MCF 10A (cell line): ENCODE measurements at places on chromosomes 3 and 15. TPM values are rescaled to one million over a fixed set of nuclear protein-coding genes. Genes with fewer than 3 reads are reported as not detected.

The ISG20 gene
- total RNA-seq = 9.7 and 20.0 TPM in 2 replicates

DNA sequence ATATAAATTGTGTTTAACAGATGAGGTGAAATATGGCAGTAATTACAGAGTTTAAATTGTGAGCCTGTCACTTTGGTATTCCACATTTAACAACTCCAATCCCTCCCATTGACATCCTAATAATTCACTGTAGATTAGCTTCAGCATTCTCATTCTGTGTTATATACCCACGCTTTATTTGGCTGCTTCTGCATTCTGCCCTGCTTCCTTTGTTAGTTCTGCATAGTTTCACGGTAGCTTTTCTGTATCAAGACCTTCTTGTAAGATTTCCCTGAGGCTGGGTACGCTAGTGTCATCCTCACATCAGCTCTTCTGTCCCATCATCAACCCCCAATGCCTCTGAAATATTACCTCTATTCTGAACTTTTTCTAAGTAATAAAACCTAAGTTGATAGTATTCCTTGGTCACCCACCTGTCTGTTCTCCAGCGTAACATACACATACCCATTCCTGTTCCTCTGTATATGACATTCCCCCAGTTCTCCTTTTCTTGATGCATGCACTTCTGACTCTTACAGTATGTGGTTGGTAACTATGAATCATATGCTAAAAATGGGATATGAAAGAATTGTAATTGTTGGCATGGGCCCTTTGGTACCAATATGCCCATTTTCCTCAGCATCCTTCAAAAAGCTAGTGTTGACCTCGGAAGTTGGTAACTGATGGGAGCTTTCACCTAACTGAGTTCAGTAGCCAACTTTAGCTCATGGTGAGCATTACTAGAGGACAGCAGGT, 171.2 kb downstream of the KLHL25 start:
- peaks cover 17% of the 10 kb centered on the region for H3K4me1 ChIP-seq
- no peak for DNase-seq
- no peaks in the 10 kb centered on the region for H3K27me3 ChIP-seq

- H3K36me3 ChIP-seq = no peaks in the 10 kb centered on the region
- no peak overlapping the region for H3K4me3 ChIP-seq
- peaks cover 20% of the 10 kb centered on the region for H3K27me3 ChIP-seq
- H3K4me1 ChIP-seq = no peaks in the 10 kb centered on the region
- no peak for DNase-seq
Observed at GRCh38 chr3:8651418-8652323, 7.1 kb upstream of the SSUH2 start.

The IL17RE gene
- 5.0 and 5.5 TPM in 2 replicates for total RNA-seq

DNA sequence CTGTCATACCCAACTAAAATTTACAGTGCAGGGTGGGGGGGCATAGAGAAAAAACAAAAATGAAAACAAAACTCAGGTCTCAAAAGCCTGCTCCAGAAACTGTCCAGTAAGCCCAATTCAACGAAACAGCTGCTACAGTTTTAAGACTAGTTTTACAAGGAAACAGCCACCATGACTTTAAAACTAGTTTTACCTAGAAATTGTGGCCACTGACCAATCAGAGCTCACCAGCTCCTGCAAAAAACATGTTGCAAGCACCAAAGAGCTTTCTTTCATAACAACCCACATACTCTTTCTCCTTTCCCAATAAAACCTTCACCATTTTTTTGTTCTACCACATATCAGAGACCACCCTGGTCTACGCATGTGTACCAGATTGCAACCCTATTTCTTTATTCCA, 7.3 kb upstream of the CFAP91 start:
- H3K27me3 ChIP-seq = no peaks in the 10 kb centered on the region
- H3K27ac ChIP-seq = no peak overlapping the region
- no peaks in the 10 kb centered on the region for H3K36me3 ChIP-seq

DNA sequence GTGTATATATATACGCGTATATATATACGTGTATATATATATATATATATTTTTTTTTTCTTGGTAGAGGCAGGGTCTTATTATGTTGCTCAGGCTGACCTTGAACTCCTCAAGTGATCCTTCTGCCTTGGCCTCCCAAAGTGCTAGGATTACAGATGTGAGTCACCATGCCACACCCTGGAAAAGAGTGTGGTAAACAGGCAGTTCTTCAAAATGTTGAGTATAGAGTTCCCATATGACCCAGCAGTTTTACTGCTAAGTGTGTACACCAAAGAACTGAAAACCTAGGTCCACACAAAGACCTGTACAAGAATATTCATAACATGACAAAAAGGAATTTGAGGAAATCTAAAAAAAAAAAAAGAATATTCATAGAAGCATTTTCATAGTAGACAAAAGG, 71.8 kb upstream of the GCNT3 start:
- H3K36me3 ChIP-seq = no peaks in the 10 kb centered on the region
- no peak overlapping the region for H3K27ac ChIP-seq
- DNase-seq = peak; percentile 42

The KBTBD12 gene
- total RNA-seq = not detected in 2 replicates
